H9 (cell line): ENCODE measurements at places on chromosomes 6 and 20.

DNA sequence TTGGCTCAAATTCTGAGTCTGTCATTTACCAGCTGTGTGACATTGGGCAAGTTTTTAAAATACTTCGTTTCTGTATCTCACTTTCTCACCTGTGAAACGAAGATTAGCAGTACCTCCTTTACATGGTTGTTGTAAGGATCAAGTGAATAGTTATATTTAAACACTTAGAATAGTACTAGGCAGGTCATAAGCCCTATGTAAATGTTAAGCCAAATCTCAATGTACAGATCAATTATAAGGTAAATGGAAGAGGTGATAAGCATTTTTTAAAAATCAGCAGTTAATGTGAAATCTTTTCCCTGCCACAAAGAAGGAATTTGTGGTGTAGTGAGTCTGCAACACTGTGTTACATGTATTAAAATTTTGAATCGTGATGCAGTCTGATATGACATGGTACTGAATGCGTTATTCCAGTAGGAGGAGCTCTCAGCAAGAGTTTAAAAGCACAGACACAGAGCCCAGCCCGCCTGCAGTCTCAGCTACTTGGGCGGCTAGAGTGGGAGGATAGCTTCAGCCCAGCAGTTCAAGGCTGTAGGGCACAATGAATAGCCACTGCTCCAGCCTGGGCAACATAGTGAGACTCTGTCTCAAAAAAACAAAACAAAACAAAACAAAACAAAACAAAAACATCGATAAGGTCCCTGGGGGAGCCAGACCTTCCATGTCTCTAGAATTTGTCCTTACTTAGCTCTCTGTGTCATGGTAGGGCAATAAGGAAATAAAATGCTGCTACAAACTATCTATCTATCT is 46.0 kb downstream of the GTF2H5 start:
- peak; percentile 69 for DNase-seq

DNA sequence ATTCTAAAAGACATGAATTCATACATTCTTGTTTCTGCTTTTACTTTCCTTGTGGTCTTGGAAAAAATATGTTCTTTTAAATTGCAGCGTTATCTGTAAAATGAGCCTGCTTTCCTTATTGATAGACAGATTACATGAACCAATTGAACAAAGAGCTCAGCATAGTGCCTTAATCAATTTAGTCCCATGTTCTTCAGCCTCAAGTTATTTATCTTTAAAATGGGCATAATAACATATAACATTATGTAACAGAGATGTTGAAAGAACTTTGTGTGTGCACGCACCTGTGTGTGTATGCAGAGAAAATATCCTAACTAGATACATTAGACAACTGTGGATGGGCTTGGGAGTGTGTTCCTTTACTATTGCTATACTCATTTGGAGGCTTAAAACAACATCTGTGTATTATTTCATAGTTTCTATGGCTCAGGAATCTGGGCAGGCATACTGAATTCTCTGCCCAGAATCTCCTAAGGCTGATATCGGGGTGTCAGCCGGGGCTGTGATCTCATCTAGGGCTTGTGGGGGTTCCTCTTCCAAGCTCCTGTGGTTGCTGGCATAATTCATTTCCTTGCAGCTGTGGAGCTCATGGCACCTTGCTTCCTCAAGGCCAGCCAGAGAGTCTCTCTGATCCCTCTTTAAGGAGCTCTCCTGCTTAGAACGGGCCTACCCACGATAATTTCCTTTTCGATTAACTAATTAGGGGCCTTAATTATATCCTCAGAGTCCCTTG is 194.1 kb downstream of the ARID1B start:
- no peak for DNase-seq

- DNase-seq: no peak
These were observed 162.2 kb downstream of the SMOC2 start for GRCh38 chr6:168603234-168603633.

GRCh38 chr6:12261502-12261901 is 28.7 kb upstream of the EDN1 start:
- DNase-seq: no peak

- DNase-seq: no peak
These were observed 170.7 kb downstream of the TAF4 start for GRCh38 chr20:61895016-61895415.

DNA sequence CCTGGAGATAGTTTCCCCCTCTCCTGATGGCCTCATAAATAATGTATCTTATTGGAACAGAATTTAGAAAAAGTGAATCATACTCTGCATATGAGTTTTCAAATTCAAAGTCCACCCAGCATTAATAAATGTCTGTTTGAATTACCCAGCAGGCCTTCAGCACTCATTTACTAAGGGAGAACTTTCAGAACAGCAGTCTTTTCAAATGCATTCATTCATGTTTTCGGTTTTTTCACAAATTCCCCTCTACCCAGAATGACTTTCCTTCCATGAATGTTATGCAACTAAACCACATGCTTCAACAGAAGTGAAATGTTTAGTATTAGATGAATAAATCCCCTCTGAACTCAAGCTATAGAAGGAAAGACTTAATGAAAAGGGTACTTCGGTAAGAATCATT is 92.4 kb downstream of the RTN4IP1 start:
- DNase-seq: no peak

- no peak for DNase-seq
These were observed 653 bp downstream of the NAA20 start for GRCh38 chr20:20017844-20018185.

GRCh38 chr6:122872311-122872710 is 83.3 kb downstream of the SMPDL3A start:
- no peak for DNase-seq

GRCh38 chr6:148521158-148521557 is 178.5 kb downstream of the SASH1 start:
- DNase-seq: no peak

DNA sequence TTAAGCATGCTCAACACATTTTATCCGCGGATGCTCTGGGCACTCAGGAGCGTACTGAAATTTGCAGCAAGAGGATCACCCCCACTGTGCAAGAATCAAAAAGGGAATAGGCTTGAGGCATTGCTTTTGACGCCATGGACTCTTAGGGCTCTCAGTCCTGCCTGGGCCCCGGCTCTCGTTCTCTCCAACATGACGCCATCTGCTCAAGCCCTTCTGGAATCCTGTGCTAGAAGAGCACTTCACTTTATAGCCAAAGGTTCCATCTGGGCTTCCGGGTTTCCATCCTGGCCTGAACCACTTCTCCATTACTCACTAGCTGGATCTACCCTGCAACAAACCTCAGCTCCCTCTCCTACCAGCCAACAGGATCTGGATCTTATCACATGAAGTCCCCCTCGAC is 105.3 kb downstream of the FOXF2 start:
- no peak for DNase-seq

GRCh38 chr20:51091406-51092195 is 68.7 kb upstream of the KCNG1 start:
- DNase-seq: no peak

GRCh38 chr20:45792317-45793118 is 764 bp downstream of the DNTTIP1 start:
- DNase-seq: no peak

- no peak for DNase-seq
These were observed 4.2 kb upstream of the CTSZ start for GRCh38 chr20:59010995-59011873.

DNA sequence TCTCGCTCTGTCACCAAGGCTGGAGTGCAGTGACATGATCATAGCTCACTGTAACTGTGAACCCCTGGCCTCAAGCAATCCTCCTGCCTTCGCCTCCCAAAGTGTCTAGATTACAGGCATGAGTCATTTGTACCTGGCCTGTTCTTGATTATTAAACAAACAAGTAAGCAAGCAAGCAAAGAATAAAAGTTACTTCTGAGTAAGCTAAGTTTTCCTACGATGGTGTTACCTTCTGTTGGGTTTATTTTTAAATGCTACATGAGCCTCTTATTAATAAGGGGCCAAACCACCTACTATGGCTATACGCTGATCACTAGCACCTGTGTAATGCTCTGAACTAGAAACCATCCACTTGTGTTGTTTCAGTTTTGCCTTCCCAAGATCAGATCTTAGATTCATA is 50.8 kb downstream of the IL22RA2 start:
- DNase-seq: no peak

DNA sequence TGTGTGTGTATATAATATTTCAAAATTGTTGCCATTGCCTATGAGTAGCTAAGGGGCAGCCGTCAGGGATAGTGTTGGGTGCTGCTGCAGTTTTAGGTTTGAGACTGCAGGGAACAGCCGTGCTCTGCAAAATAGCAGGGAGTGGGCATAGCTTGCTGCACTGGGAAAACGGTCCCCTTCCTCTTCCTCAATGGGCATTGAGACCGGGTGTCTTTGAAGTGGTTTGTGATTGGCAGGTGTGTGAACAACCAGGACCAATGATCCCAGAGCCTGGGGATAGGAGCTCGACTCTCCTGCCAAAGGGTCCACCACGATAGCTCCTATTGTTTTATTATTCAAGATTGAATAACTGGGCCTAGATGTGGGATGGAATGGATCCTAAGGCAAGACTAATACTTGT is 5.1 kb upstream of the EBF4 start:
- no peak for DNase-seq

DNA sequence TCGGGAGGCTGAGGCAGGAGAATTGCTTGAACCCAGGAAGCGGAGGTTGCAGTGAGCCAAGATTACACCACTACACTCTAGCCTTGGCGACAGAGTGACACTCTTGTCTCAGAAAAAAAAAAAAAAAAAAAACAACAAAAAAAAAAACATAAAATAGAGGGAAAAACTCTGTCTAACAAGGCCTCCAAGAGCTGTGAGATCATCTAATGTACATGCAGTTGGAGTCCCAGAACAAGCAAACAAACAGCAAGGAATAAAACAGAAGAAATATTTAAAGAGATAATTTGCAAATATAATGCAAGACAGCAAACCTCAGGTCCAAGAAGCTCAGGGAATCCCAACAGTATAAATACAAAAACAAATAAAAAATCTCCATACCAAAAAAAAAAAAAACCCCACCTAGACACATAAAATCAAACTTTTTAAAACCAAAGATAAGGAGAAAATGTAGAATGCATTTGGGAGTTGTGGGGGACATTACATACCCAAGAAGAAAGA is 35.0 kb upstream of the CCR6 start:
- no peak for DNase-seq

- DNase-seq: no peak
These were observed 144.4 kb upstream of the SSTR4 start for GRCh38 chr20:22890594-22891300.

DNA sequence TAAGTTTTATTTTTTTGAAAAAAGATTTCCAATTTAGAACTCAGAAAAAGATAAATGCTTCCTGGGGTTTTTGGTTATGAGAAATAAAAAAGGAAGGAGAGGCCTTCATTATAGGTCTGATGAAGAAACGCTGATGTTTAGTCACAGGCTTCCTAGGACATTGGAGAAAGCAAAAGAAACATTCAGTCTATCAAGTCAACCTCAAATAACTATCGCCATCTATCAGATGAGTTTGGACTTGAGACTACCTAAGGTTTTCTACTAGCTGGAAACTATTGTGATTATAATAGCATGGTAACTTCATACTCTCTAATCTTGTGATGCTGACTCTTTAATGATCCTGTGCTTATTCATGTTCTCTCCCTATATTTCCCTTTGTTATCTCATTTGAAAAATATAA is 171.3 kb downstream of the TPBG start:
- DNase-seq: no peak

DNA sequence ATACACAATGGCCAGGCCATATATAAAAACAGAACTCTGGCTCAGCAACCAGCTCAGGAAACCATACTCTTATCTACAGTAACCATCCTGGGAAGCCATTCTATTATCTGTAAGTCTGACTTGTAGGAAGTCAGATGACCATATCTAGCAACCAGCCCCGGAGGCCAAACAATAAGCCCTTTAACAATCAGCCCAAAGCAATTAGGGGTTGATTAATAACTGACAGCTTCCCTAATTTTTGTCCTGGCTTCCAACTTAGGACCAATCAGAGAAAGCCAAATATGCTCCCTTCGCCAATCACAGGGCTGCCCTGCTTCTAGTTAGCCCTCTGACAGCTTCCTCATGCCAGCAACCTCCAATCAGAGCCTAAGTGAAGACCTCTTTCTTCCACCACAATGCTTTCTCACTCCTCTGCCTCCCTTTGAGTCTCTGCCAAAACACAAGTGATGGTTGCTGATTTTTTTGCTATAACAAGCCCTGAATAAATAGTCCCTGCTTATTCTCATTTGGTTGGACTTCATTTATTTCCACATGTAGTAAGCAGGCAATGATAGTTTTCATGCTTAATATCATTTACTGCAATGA is 37.8 kb upstream of the STXBP5 start:
- DNase-seq: no peak

GRCh38 chr6:33211136-33211535 is 2.8 kb downstream of the RING1 start:
- no peak for DNase-seq

- peak; percentile 58 for DNase-seq
These were observed 170.6 kb downstream of the CARMIL1 start for GRCh38 chr6:25449774-25450173.

DNA sequence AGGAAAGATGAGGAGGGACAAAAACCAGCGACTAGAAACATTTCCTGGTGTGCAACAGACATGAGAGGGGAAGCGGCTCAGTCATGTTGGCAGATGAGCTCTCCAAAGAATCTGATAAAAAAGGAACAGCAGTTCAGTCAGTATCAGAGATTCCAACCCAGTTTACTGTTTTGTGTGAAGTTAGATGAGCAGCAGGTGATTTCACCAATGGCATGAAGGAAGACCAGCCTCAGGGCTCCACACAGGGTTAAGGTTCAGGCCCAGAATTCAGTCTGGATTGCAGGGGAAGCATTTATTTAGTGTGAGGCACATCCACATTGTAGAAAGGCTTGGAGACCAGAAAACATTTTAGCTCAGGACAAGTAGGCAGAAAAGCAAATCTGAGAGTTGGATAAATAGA is 317.8 kb downstream of the C6orf118 start:
- DNase-seq: no peak

DNA sequence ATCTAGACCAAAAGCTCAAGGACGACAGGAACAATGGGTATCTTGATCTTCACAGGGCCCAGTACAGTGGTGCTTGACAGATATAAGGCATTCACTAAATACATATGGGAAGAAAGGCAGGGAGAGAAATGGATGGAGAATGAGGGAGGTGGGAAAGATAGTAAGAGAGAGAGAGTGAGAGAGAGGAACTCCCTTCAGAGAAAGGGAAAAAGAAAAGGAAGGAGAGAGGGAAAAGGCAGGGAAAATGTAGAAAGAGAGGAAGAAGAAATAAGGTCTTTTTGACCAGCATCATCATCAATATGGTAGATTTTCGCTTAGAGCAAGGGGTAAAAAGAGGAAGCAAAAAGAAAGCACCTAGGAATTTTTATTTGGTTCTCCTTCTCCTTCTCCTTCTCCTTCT is 760 bp upstream of the ANKRD66 start:
- DNase-seq: no peak

GRCh38 chr20:14732343-14732742 is 394.9 kb upstream of the FLRT3 start:
- DNase-seq: no peak

DNA sequence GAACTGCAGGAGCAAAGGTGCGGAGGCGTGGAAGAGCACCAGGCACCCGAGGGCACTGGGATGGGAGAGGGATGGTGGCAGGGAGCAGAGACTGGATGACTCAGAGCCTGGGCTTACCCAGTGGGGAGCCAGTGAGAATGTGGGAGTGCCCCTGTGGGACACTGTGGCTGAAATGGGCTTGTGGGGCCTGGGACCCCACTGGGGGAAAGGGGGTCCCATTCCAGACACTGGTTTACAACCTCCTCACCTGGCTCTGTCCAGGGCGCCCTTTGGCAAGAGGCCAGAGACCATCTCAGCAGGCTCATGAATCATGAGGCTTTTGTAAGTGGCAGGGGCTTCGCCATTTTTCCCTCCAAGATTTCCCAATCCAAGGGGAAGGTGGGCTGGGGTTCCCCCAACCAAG is 124.0 kb upstream of the MAFB start:
- DNase-seq: peak; percentile 12
